NCI-H526 (cell line): ENCODE measurements at places on chromosomes 13 and 19.

- DNase-seq, result no peak
Observed at GRCh38 chr13:114167426-114167825, 11.6 kb upstream of the CFAP97D2 start.

GRCh38 chr13:80374901-80375300, 34.0 kb upstream of the SPRY2 start:
- no peak for DNase-seq

- peak; percentile 58 for DNase-seq
Observed at GRCh38 chr13:99269627-99270241, 11.6 kb upstream of the GPR18 start.

DNA sequence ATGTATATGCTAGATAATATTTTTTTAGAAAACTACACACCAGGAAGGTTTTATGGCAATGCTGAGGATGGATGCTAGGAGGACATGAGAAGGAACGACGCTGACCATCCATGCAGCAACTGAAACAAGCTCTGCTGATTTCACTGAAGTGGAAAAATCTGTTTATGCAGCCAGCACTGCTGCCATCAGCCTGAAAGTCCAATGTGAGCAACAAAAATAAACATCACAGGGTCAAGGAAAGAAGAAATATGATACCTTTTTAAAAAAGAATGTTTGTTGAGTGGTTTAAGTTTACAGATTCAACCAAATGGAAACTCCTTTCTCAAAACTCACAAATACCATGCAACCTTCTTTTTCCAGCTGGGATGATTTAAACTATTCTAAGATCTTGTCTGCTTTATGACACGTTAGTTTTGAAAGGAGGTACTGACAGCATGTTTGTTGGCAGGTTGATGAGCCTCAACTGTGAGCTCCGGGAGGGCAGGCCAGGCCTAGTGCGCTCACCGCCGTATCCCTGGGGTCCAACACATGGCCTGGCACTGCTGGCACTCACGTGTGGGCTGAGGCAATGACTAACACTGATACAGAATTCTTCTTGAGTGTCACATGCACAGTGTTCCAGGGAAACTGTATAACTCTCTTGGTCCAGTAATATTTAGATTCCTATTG, 46.8 kb downstream of the LATS2 start:
- no peak for DNase-seq

GRCh38 chr19:3049089-3049488, 13.2 kb downstream of the TLE5 start:
- DNase-seq, result no peak

DNA sequence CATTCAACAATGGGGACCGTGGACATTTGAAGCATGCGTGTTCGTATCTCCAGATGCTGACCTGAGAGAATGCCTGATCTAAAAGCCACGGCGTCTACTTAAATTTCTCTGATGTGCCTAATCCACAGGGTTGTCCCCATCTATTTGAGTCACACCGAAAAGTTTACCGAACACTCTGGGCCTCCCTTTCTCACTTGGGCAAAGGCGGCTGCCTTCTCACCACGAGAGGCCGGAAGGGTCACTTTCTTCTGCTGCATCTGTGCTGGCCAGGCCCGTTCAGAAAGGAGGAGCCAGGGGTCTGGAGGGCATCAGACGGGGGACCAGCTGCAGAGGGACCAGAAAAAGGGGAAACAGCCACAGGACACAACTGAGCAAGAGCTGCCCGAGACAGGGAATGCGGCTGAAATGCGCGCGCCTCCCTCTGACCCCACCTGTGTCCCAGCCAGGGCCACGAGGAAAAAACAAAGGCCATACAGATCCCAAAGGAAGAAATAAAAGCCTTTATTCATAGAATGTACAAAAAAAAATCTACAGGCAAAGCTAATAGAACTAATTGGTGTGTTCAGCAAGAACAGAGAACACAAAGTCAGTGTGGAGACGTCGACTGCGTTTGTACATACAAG, 71.3 kb upstream of the C13orf46 start:
- DNase-seq, result no peak

GRCh38 chr13:37944869-37945442, 75.4 kb upstream of the TRPC4 start:
- no peak for DNase-seq
